ENCODE measurements at places on chromosomes 2 and 18. TPM values are rescaled to one million over a fixed set of nuclear protein-coding genes. Genes with fewer than 3 reads are reported as not detected.

Gene ASIC4
- total RNA-seq, result 0.43 TPM

Gene SLC66A3
- total RNA-seq, result 29.7 TPM

Gene NEU2
- total RNA-seq, result not detected

Gene SP5
- 2.1 TPM for total RNA-seq

Gene DAPL1
- total RNA-seq, result not detected

Gene PLEK
- total RNA-seq, result not detected

Gene GPR45
- total RNA-seq, result not detected

Gene FTCDNL1
- 4.2 TPM for total RNA-seq

Gene ZBTB7C
- 3.4 TPM for total RNA-seq

Gene UGT1A4
- not detected for total RNA-seq

GRCh38 chr2:212711856-212712255 is 173.3 kb upstream of the ERBB4 start:
- peak; percentile 57 for DNase-seq

DNA sequence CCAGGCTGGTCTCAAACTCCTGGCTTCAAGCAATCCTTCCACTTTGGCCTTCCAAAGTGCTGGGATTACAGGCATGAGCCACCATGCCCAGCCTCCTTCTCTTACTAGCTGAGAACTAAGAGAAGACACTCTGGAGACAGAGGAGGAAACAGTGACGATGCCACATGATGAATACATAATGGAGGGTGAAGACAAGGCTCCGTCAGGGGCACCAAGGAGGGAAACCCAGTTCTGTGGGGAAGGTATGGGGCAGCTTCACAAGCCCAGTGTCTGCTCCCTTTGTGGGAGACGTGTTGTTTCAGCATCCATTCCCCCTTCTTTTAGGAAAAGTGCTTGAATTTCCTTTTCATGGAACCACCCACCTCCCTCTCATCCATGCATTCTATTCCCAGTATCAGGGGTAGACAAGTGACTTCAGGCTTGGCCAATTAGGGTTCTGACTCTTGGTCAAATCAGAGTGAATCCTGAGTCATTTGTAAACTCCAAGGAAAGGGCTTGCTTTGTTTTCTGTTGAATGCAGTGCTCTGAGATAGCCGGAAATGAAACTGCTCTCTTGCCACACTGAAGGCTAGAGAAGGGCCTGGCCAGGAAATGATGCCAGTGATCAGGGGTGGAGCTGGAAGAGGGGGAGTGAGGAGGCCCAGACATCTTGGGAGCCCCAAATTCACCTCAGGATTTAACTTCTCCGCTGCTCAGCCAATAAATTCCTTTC is 23.7 kb downstream of the TMEM127 start:
- DNase-seq, result peak; percentile 89

GRCh38 chr2:143852759-143853158 is 667.2 kb downstream of the ZEB2 start:
- DNase-seq, result no peak

DNA sequence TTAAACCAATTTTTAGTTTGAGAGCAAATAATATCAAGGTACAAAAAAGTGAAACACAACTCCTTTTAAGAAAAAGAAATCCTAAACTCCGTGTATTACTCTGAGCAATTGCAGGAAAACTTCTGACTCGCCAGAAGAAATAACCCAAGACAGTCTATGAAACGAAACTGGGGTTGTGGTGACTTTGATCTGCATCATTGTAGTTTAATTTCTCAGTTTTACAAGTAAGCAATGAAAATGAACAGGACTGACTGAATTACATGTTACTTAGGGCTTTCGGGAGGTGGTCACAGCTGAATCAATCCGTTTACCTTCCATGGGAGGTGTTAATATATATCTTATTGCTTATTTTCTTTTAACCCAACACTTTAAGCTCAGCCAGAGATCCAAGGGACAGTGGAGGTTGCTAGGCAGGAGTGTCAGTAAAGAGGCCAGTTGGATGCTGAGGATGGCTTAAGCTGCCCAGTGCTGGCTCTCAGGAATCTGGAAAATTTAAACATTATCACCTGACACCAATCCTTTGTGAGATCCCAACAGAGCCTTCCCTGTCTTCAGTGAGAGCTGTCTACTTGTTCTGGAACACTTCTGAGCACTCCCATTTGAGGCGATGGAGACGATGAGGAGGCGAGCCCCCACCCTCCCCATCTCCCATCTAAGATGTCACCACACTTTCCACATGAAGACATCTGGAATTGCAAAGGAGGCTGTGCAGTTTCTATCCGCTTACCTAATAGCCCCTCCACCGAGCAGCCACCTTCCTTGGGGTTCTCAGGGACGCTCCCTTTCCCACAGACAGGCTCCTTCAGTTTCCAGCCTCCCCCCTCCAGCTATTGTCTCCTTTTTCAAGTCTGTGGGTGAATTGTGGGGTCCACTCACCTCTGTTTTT is 3.6 kb upstream of the RAB31 start:
- no peak for DNase-seq

DNA sequence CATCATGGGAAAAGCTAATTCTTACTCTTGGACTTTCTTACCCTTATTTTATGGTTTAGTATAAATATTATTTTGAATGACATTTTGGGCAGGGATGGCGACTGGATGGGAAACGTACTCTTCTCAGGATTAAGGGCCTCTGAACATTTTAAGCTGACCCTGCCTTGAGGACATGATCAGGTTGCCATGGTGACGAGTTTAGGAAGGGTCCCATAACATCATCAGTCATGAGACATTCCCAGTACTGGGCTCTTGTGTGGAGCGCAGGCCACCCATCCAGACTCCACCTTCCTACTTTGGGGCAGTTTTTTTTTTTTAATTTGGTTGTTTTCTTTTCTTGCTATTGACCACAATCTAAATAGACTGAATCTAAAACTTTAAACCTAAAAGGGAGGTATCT is 40.7 kb downstream of the KCNE4 start:
- no peak for DNase-seq

DNA sequence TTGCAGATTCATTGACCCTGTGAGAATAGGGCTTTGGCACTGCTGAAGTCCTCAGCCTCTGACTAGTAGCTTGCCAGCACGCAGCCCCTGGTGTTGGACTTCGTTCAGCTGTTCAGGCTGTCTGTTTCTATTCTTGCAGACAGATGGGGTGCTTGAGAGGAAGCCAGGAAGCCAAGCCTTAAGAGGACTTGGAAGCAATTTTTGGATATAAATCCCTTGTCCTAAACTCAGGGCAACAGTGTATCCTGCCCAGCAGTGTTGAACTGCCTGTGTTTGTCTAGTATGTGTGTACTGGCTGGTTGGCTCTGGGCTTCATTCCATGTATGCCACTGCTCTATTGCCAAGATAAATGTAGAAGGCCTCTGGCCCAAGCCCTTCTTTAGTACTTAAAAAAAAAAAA is 108.6 kb downstream of the COMMD1 start:
- DNase-seq, result no peak

DNA sequence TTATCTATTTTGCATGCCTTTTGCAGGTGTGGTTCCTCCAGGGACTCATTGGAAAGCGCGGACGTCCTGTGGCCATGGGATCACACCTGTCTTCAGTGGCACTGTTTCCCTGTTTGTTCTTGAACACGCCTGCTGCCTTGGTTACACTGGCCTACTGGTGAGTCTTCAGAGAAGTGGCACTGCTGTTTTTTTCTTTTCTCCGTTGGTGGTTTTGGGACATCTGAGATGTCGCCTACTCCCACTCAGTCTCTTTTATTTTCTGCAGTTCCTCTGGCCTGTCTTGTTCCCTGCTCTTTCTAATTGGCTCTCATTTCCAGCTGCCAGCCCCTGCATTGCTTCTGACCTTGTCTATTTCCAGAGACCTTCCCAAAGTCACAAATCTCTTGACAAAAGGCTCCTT is 35.7 kb upstream of the POU3F3 start:
- no peak for DNase-seq

GRCh38 chr2:24211408-24211807 is 36.6 kb downstream of the FAM228A start:
- DNase-seq, result no peak

- peak; percentile 5 for DNase-seq
Observed at GRCh38 chr2:179543361-179543901, 278.8 kb upstream of the SESTD1 start.

GRCh38 chr2:233929352-233930022 is 12.3 kb downstream of the TRPM8 start:
- DNase-seq, result peak; percentile 60

- DNase-seq, result no peak
Observed at GRCh38 chr2:207477896-207478295, 51.9 kb upstream of the CREB1 start.

DNA sequence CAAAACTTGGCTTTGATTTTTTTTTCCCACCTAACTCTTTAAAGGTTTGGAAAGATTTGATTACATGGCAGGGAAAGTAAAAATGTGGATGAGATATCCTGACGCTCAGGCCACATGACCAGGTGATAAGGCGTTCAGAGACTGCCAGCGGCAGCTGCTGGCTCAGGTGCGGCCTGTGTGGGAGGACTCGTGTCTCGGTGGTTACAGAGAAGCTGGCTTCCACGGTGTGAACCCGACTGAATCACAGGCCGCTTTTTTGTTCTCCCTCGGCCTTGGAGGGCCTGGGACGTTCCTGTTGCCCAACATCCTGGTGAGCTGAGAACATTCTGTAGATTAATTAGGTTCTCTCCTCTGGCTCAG is 124.2 kb upstream of the ZNF516 start:
- DNase-seq, result no peak

DNA sequence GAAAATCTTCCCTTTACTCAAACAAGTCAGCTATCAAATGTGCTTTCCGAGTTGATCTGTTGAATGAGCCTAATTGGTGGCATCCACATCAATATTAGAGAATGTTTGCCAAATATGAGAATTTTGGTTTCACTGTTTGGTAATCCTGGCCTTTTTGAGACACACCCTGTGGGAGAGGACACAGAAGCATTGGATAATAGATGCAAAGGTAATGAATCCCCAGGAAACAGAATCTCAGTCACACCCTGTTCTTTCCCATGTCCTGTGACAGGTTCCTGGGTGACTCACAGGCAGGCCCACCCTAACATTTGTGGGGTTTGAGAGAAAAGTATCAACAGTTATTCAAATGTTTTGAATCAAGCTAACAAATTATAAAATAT is 99.8 kb upstream of the PELI1 start:
- no peak for DNase-seq

GRCh38 chr2:71559828-71560637 is 106.7 kb downstream of the DYSF start:
- DNase-seq, result no peak

DNA sequence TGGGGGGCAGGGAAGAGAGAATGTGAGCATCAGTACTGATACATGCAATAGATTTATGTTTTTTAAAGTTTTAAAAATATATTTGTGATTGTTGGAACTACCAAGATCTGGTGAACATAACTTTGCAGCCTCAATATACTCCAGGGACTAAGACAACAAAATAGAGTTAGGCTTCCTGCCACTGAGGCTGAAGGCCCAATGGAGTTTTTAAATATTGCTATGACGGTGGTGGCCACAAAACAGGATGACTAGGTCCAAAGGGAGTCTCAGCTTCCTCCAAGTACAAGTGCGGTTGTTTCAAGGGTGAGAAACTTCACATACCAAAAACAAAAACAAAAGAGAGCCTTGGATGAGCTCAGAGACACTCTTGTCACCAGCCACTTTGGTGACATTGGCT is 72.9 kb downstream of the CCBE1 start:
- DNase-seq, result no peak

DNA sequence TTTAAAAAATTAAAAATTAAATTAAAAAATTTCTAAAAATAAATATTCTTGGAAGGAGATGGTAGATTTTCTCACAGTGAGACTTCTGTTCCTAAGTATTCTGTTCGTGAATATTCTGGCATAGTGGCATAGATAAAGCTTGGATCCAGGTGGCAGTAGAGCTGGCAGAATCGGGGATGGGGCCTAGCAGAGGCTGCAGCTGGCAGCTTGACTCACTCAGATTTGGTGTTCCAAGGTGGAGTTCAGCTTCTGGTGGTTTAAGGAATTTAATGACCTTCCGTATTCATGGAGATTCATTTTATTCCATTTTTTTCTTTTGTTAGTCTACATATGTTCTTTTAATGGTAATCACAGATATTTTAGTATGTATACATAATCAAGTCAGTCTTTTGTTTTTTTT is 19.9 kb downstream of the ARMC9 start:
- DNase-seq, result peak; percentile 17

GRCh38 chr2:240782886-240783818 is 36.9 kb downstream of the KIF1A start:
- DNase-seq, result no peak

- no peak for DNase-seq
Observed at GRCh38 chr2:68837164-68837860, 33.9 kb downstream of the BMP10 start.

Measured in A172 (cell line).